ENCODE measurements at places on chromosomes 3 and 15. TPM values are rescaled to one million over a fixed set of nuclear protein-coding genes. Genes with fewer than 3 reads are reported as not detected.

- DNase-seq = no peak
Measured at GRCh38 chr3:106345353-106346027, 476.7 kb upstream of the CBLB start.

DNA sequence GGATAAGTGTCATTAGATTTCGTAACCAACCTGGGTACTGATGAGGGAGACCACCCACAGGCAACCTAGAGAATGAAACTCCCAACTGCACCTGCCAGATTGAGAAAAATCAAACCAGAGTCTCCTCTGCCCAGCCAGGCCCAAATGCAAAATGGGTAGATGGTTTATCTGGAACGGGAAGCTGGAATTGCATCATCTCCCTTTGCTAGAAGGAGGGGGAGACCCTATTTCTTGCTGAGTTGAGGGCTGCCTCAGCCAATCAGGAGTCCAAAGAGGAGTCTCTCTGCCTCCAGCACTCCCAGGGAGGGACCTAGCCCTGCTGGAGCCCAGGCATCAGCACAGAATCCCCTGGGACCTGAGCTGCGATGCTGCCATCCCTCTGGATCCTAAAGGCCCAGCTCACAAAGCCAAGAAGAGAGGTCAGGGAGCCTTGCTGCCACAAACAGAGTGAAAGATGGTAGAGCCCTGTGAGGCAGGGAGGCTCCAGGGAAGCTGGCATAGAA is 8.1 kb downstream of the RMDN3 start:
- no peak for DNase-seq

- DNase-seq = no peak
Measured at GRCh38 chr3:171850320-171850959, 7.3 kb downstream of the TMEM212 start.

GRCh38 chr3:112606098-112606497 is 34.8 kb downstream of the CCDC80 start:
- no peak for DNase-seq

DNA sequence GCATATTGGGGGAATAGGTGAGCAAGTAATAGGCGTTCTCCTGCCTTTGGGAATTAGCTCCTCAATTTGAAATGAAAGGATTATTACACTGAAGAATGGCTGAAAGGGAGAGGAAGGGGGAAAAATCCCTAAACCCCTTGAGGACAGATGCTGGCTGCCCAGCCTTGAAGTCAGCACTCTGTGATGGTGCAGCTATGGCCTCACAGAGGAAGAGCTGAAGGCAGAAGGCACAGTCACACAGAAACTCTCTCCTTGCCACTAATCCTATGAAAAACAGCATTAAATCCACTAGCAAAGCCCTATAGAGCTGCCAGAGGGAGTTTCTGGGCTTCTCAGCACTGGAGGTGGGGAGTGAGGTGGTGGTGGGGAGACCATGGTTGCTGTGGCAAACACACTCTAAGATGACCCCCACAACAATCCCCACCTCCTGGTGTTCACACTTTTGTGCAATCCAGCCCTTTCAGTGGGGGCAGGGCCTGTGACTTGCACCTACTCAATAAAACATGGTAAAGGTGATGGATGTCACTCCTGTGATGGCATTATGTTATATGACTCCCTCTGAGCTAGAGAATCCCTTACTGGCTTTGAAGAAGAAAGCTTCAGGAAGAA is 101.2 kb downstream of the RFTN1 start:
- no peak for DNase-seq

DNA sequence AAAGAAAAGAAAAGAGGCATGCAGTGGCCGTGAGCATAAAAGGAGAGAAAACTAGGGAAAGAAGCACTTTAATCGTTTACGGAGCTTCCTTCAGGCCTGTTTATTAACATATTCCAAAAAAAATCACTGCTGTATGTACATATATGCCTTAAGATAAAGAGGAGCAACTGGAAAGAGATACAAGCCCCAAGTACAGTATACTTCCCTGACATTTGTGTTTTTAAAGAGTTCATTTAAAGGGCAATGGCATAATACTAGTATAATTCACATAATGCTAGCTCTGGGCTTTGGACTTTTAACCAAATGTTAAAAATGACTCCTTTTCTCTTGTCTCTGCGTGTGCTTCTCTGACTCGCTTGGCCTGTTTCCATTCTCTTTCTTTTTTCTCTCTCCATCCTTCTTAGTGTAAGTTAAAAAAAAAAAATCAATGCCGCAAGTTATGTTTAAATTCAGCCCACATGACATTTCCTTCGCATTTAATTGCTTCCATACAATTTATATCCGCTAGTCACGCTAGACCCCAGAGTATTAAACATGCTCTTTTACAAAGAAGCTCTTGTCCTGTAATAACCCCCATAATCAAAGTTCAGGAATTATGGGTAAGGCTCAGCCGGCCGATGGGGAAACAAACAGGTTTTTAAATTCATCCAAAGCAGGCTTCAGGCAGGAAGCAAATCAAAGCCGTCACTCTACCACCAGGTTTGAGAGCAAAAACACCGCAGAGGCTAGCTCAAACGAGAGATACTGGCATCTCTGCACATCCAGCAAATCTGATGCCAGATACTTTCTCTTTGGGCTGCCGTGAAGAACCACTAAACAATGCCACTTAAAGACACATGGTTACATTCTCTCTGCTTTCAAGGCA is 19.4 kb downstream of the WWTR1 start:
- DNase-seq = no peak

GRCh38 chr3:170440344-170440743 is 21.7 kb downstream of the CLDN11 start:
- no peak for DNase-seq

AADAC gene
- total RNA-seq = not detected
